Small intestine (tissue), 16 donors: ENCODE measurements at places on chromosomes 2 and 18.

- DNase-seq = no peak
Measured at GRCh38 chr2:236755278-236755840, 185.7 kb downstream of the ACKR3 start.

DNA sequence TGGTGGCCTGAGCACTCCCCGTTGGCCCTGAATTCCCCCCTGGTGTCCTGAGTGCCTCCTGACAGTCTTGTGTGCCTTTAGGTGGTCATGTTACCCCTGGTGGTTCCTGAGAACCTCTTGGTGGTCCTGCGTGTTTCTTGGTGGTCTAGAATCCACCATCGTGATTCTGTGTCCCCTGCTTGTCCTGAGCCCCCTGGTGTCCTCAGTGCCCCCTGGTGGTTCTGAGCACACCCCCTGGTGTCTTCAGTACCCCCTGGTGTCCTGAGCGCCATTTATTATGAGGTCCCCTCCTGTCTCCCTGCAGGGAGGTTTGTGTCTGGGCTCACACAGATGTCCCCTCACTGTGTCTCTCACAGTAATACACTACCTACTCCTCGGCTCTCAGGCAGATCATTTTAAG lies 61.3 kb upstream of the MAL start:
- DNase-seq = no peak

DNA sequence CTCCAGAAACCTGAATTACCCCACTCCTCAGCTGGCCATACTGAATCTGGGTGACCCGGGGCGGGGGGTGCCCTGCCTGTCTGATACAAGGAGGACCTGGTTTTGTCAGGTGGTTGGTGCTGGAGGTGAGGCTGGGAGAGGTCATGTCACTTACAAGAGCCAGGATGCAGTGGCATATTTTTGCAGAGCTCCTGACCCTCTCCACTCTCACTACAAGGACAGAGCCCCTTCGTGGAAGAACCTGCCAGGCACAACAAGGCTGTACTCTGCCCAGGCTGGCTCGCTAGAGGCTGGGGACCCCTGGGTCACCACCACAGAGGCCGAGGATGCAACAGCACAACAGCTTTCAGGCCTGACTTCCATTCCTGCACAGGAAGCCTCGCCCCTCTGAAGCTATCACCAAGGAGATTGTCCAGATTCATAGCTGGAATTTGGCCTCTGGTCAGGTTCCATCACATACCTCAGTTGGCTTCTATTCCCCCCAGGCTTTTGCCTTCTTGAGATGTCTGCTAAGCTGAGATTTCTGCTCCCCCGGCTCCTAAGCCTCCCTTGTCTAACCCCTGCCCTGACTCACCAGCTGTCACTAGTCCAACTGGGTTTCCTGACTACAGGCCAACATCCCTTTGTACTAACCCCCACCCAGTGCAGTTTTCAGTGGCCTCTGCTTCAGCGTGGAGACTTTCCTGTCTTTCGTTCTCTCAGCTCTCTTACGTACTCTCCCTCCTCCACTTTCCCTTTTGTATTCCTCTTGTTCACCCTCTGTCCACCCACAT lies 132.5 kb upstream of the EPAS1 start:
- peak; percentile 24 for DNase-seq

- DNase-seq = no peak
Measured at GRCh38 chr18:63142594-63143225, 176.9 kb downstream of the BCL2 start.

GRCh38 chr2:121736140-121736461 lies 574 bp downstream of the NIFK start:
- DNase-seq = peak; percentile 34
